ENCODE measurements at places on chromosomes 12 and 14.
A peak's percentile ranks its signal among the peaks of the same experiment; 100 is the strongest.

GRCh38 chr14:23434488-23435222, 805 bp downstream of the MYH7 start:
- DNase-seq, result no peak

- peak; percentile 61 for DNase-seq
Observed at GRCh38 chr14:73771848-73772638, 57.9 kb upstream of the PNMA1 start.

- no peak for DNase-seq
Observed at GRCh38 chr14:48937541-48938195, 648.5 kb downstream of the RPS29 start.

- no peak for DNase-seq
Observed at GRCh38 chr12:46602474-46602873, 223.3 kb downstream of the SLC38A4 start.

GRCh38 chr12:16163901-16164300, 113.6 kb downstream of the SLC15A5 start:
- no peak for DNase-seq

DNA sequence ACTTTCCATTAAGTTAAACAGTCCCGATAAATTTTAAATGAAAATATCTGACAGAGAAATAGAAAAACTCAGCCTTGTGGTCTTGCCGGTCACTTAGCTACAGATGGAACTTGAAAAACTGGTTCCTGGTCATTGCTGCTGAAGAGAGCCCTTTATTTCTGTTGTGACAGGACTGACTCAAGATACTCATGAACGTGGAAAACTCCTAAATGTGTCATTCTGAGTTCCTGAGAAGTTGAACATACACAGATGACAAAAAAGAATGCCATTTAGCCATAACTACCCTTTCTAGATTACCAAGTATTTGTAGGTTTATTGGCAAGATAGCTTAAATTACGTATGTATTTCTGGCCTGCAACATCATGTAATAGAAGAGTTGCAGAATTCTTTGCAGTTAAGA, 134.2 kb downstream of the HMGA2 start:
- no peak for DNase-seq

DNA sequence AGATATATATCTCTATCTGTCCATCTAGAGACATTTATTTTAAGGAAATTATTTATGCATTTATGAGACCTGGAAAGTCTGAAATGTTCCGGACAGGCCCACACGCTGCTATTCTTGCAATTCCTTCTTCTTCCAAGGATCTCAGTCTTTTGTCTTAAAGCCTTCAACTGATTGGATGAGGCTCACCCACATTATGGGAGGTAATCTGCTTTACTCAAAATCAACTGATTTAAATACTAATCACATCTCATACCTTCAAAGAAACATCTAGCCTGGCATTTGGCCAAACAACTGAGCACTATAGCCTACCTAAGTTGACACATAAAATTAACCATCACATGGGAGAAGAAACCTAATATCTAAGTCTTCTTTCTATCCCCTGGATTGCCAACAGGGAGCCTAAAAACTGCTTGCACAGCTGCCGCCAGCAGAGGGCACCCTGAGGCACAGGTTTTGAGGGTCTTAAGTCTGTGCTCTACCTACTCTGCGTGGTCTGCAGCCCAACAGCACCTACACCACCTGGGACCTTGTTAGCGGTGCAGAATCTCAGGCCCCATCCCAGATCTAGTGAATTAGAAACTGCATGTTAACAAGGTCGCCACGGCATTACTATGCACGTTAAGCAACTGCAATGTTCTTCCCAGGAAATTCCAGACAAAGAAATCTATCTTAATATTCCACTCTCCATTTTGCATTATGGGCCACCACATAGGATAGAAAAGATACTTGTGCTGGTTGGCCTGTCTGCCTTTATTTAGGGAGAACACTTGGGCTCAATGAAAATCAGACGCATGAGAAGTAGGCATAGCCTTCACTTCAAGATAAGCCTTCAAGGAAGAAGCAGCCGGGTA, 249.7 kb downstream of the FOXG1 start:
- DNase-seq, result no peak

GRCh38 chr12:1842905-1843640, 22.7 kb downstream of the LRTM2 start:
- DNase-seq, result no peak

DNA sequence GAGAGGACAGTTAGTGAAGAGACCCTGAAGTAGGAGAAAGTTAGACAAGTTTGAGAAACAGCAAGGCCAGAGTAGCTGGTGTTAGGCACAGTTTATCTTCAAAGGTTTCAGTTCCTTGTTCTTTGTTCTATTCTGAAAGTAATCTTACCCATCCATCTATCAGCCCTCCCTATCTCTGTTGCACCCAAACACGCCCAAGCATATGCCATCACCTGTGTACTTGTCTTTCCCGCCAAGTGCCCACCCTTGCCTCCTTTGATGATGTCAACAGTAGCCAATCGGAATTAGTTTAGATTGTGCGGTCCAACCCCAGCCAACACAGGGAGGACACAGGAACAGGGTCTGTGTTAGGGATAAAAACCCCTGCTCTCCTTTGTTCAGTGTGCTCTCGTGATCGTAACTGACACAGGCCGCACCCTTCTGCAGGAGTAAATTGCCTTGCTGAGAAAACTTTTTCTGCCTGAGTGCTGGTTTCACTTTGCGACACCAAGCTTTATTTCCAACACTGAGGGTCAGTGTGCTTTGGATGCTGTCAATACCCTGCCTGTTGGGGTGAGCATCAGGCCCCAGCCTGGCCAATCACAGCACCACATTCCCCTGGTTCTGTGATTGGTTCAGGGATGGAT, 4.7 kb upstream of the TMEM229B start:
- DNase-seq, result no peak

GRCh38 chr14:75875958-75876357, 105.8 kb downstream of the TGFB3 start:
- no peak for DNase-seq

GRCh38 chr12:25853316-25854095, 105.0 kb upstream of the RASSF8 start:
- DNase-seq, result no peak

GRCh38 chr12:109943811-109944210, 43.7 kb downstream of the TCHP start:
- no peak for DNase-seq

DNA sequence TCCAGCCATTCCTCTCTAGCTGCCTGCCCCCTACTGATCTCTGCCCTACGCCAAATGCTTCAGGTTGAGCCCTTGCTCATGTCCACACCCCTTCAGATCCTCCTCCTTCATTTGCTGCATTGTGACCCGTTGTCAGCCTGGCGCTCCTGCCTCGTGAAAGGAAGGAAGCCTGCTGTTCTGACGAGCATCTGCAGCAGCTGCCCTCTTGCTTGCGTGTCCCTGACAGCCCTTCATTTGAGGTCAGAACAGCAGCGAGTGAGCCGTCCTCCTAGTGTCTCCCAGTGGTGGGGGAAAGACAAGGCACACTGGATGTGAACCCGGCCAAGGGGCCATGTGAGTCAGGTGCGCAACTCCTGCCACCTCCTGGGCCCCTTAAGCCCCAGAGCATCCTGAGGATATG, 3.0 kb upstream of the PIANP start:
- DNase-seq, result no peak

GRCh38 chr14:92962031-92962830, 39.3 kb downstream of the CHGA start:
- DNase-seq, result no peak

- no peak for DNase-seq
Observed at GRCh38 chr12:106753526-106753925, 21.0 kb upstream of the RIC8B start.

GRCh38 chr12:88764781-88765480, 184.7 kb upstream of the KITLG start:
- no peak for DNase-seq

- DNase-seq, result no peak
Observed at GRCh38 chr14:87628129-87628528, 364.9 kb downstream of the GALC start.

DNA sequence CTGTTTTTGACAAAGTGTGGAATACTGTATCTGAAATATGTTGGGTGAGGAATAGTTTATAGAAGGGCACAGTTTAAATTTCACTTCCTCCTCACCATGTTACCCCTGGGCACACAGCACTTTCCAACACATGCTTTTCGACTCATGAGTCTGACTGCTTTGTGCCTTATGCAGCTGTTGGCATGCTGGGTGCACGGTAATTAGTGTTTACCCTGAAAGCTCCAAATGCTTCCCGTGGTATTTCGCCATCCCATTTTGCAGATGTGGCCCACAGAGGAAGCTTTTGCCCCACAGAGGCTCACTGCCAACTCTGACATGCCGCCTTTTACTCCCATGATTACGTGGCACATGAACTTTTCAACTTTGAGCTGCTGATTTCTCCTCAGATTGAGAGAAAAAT, 168.6 kb downstream of the PRKCH start:
- no peak for DNase-seq

DNA sequence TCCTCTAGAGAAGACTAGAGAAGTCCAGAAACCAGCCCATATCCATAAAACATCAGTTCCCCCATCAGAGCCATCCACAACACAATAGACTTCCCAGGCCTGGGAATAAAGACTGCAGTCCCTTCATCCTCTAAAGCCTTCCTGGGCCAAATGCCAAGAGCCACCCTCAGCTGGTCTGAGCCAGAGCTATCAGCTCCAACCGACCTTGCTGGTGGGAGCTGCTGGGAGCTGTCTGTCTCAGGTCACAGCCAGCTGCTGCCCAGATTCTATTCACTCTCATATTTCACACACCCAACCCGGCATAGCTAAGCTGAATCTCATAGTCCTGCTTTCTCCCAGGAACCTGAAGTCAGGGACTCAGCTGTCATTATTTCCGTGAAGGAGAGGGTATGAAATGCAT, 10.9 kb upstream of the TFCP2 start:
- no peak for DNase-seq

- DNase-seq, result no peak
Observed at GRCh38 chr12:67501362-67501761, 147.2 kb upstream of the DYRK2 start.

DNA sequence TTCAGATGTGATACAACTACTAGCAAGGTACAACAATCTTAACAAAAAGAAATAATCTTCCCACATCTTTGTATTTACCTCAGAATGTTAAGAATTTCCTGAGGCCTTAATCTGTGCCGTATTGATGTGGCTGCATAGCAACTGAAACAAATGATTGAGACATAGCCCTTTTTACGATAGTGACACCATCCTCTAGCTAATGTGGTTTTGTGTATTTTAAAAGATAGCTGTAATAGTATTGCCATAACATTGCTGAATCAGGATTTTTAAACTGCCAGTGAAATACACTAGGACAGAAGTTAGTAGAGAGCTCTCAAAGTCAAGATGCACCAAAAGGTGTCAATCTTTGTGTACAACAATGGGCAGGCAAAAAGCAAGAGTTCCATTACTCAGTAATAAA, 11.9 kb downstream of the NPAS3 start:
- DNase-seq, result no peak

DNA sequence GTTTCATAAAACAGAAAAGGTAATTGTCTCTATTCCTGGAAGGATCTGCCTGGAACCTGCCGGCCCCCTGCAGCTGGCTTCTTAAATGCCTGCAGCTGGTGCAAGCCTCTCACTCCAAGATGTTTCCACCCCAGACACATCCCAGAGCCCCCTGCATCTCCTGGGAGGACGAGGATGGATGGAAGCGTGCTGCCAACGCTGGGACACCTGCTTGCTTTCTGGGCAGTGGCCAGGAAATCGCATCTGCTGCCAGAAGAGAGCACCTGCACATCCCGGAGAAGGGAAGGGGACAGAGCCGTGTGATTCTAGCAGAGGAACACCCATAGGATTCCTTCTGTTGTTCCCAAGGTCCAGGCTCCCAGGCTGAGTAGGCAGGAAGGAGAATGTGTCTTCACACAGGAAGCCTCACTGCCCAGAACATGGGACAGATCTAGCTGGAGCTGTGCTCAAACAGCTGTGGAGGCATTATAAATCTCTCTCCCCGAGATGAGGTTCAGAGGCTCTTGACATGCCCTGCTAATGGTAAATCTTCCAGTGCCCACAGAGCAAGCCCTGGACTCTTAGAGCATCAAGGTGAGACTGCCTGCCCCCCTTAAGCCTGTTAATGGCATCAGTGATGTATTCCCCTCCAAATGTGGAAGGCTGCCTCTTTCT, 138.8 kb upstream of the MAP1LC3B2 start:
- no peak for DNase-seq

DNA sequence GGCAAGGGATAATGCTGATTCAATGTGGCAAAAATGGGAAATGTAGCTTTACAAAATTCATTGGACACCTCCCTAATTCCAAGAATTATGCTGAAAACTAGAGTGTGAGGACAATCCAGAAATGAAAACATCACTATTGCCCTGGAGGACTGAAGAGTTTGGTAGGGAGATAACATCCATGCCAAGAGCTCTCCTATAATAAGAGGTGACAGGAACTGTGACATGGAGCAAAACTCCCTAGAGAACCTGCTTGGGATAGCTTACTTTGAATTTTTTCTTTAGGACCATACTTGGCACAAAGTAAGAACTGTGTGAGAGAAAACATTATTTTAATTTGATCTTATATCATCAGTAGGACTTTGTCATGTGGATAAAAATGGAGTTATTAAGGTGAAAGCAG, 48.9 kb downstream of the STON2 start:
- DNase-seq, result no peak

DNA sequence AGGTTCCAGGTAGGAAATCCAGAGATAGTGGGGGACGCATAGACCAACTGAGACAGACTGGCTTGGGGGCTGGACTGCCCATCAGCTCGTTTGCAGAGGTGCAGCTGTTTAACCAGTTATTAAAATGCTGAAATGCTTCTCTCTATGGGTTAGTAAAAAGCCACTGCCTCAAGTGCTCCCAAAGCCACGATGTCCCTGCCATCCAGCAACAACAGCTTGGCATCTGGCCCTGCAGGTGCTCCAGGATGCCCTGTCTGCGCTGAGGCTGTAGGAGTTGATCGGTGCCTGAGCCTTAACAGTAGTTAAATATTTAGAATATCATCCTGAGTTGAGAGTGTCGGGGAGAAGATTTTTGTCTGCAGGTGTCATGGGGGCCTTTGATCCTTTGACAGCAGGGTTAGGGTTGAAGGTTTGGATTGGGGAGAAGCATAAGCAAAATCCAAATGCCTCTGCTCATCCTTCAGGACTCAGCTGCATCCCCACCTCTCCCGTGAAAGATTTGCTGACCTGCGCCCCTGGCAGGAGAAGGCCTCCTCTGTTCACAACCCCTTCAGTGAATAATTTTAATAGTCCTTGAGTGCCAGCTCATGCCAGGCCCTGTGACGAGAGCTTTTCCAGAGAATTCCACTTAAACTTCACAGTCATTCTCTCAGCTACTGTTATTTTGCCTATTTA, 127.3 kb upstream of the PWP1 start:
- DNase-seq, result no peak

GRCh38 chr12:67741270-67741669, 92.7 kb downstream of the DYRK2 start:
- no peak for DNase-seq

GRCh38 chr12:42084522-42084921, 60.2 kb downstream of the GXYLT1 start:
- no peak for DNase-seq

- DNase-seq, result no peak
Observed at GRCh38 chr14:73237219-73237785, at the start of gene PAPLN. Gene PAPLN, plus strand, starts transcription at chr14:73237506. Its CDS starts 2,273 bp downstream, at chr14:73239779.

- DNase-seq, result no peak
Observed at GRCh38 chr12:109521831-109522230, 44.4 kb downstream of the UBE3B start.

- DNase-seq, result no peak
Observed at GRCh38 chr12:79725987-79726386, 35.2 kb upstream of the PAWR start.

GRCh38 chr14:100072783-100073346, 7.6 kb downstream of the EVL start:
- peak; percentile 52 for DNase-seq
